Mucosa of descending colon (tissue), 3 donors: ENCODE measurements at places on chromosomes 16 and 17. TPM values are rescaled to one million over a fixed set of nuclear protein-coding genes. Genes with fewer than 3 reads are reported as not detected.

GRCh38 chr16:56428091-56428490 is 2.7 kb upstream of the AMFR start:
- no peak for DNase-seq

- peak; percentile 79 for DNase-seq
These were observed 588 bp downstream of the APRT start for GRCh38 chr16:88810912-88811768.

- DNase-seq = no peak
These were observed 22.1 kb downstream of the CEP112 start for GRCh38 chr17:66169839-66170238.

DNA sequence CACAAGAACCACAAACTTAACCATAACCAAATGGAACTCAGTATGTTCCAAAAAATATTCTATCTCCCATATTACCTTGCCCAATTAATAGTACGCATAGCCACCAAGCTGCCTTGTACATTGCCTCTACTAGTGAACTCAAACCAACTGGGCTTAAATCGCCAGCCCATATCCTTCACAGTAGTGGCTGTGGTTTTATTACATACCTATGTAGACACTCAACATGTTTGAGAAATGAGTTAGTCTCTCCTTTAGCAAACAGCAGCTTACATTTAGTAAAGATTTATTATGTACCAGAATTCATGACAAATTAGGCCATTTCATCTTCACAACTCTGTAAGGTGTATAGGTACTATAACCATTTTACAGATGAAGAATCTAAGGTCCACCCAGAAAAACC is 41.4 kb downstream of the GRB2 start:
- DNase-seq = no peak

GRCh38 chr17:41561554-41561953 is 10.3 kb downstream of the KRT9 start:
- DNase-seq = no peak

GRCh38 chr16:6157806-6158205 is 1060.2 kb upstream of the EEF2KMT start:
- no peak for DNase-seq

DNA sequence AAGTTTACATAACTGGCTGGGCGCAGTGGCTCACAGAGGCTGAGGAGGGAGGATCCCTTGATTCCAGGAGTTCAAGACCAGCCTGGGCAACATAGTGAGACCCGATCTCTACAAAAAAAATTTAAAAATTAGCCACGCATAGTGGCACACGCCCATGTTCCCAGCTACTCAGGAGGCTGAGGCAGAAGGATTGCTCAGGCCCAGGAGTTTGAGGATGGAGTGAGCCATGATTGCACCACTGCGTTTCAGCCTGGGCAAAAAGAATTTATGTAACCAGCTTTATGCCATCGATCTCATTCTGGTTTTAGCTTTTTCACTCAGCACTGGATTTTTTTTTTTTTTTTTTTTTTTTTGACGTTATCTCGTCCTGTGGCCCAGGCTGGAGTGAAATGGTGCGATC is 9.1 kb upstream of the CD300E start:
- DNase-seq = no peak

DNA sequence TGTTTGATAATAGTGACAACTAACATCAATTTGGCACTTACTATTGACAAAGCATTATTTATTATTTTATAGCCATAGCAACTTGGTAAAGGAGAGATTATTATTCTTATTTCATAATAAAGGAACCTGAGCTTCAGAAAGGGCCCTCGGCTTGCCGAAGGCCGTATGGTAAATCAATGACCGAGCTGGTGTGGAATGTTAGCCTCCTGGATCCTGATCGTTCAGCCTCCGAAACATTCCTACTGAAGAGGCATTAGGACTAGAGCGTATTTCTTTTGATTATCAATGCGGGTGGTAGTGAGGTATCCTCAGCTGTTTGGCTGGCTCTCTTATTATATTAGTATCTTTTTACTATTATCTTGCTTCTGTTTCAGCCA is 199.3 kb upstream of the TBX2 start:
- no peak for DNase-seq

DNA sequence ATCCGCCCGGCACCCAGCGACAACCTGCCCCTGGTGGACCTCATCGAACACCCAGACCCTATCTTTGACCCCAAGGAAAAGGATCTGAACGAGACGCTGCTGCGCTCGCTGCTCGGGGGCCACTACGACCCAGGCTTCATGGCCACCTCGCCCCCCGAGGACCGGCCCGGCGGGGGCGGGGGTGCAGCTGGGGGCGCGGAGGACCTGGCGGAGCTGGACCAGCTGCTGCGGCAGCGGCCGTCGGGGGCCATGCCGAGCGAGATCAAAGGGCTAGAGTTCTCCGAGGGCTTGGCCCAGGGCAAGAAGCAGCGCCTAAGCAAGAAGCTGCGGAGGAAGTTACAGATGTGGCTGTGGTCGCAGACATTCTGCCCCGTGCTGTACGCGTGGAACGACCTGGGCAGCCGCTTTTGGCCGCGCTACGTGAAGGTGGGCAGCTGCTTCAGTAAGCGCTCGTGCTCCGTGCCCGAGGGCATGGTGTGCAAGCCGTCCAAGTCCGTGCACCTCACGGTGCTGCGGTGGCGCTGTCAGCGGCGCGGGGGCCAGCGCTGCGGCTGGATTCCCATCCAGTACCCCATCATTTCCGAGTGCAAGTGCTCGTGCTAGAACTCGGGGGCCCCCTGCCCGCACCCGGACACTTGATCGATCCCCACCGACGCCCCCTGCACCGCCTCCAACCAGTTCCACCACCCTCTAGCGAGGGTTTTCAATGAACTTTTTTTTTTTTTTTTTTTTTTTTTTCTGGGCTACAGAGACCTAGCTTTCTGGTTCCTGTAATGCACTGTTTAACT is 1.0 kb downstream of the NOG start:
- no peak for DNase-seq

Gene CACNG5
- total RNA-seq = not detected

Gene TM4SF5
- total RNA-seq = 5.0 TPM

Gene KRTAP4-4
- total RNA-seq = not detected

Gene NLGN2
- total RNA-seq = 6.7 TPM
